NCI-H1694 (cell line): ENCODE measurements at places on chromosomes 13 and 19.

DNA sequence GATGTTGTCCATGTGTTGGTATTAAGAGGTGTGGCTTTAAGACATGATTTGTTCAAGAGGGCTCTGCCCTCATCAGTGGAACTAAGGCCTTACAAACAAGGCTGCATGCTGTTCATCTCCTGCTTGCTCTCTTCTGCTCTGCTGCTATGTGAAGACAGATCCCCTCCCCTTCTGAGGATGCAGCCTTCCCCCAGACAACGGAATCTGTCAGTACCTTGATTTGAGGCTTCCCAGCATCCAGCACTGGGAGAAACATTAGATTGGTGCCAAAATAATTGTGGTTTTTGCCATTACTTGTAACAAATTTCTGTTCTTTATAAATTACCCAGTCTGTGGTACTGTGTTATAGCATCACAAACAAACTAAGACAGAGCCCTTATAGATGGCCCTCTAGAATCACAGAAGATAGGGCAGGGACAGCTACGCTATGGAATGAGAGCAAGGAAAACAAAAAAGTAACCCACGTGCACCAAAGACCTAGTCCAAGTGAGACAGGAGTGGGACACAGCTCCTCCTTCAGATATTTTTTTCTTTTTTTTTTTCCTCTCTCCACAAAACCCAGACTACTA, 151.5 kb upstream of the RXFP2 start:
- DNase-seq: no peak

DNA sequence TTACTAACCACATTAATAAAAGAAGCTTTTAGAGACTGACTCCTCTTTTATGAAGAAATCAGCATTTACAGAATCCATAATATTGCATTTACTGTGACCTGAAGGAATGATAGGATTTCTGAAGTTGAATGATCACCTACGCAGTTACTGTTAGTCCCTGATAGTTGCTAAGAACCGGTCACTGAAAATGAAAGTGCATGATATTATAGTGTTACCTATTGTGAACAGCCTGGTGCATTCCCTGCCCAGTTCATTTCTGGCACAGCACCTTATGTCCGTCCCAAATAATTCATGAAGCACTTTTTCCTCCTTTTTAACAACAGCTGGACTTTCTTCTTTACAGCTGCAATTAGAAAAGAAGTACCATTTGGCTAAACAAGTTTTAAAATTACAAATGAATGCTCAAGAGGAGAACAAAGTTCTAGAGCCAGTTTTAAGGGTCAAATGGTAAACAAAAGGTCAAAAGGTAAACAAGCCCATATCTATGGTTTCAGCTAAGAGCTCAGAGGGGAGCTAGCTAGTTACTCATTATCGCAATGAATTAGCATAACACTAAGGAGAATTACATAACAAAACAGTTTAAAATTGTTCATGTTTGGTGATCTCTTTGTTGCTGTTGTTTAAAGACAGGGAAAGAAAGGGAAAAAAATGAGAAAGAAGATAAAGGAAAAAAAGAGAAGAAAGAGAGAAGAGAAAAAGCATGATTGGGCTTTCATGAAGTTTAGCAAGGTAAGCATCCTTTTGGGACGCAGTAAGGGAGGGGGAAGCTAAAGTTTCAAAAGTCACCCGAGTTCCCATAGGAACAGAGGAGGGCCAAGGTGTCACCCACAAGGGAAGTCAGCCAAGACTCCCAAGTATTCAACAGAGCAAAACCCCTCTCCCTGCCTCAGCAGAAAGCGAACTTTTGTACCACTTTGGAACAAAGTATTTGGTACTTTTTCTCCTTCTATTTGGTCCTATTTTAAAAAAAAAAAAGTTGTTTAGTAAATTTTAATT, 50.2 kb downstream of the FLT3 start:
- no peak for DNase-seq

- no peak for DNase-seq
Measured at GRCh38 chr13:73715114-73715910, 418.9 kb downstream of the KLF12 start.

GRCh38 chr19:50933640-50934039, 19.2 kb downstream of the KLK5 start:
- DNase-seq: no peak

GRCh38 chr13:111404746-111405145, 84.3 kb downstream of the TEX29 start:
- DNase-seq: no peak

DNA sequence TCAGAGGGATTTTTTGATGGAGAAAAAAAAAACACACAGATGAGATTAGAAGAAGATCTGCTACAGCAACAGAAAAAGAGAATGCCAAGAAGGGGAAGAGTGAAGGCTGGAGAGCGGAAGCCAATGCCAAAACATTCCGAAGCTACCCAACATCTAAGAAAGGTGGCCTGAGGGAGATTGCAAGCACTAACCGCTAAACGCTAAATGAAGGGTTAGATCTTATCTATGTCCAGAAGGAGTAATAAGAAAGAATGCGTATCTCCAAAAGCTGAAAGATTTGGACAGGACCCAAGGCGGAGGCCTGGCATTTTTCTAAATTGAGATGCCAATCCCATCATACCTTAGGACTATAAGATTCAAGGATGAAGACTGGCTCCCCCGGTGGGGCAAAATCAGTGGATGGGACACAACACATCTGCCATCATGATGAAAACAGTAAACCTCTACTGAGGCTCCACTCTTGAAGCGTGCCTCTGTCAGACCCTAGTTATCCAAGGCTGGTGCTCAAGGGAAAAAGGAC, 15.6 kb upstream of the HMGB1 start:
- DNase-seq: no peak

- no peak for DNase-seq
Measured at GRCh38 chr13:28679628-28680027, 20.7 kb downstream of the POMP start.

DNA sequence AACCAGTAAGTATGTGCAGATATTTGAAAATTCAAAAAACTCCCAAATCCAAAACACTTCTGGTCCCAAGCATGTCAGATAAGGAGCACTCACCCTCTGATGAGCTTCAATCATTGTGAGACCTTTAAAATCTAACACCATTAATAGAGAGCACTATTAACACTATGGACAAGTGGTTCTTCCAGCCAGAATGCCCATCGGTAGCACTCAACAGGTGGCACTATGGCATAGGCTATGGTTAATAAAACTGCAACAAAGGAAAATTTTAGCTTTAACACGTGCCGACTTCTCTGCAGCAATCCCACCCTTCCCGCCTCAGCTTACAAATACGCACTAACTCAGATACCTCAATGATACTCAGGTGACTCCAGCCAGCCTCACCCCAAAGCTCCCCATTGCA, 62.3 kb downstream of the COL4A2 start:
- DNase-seq: no peak

- DNase-seq: no peak
Measured at GRCh38 chr13:112726016-112726767, 36.4 kb downstream of the ATP11A start.

DNA sequence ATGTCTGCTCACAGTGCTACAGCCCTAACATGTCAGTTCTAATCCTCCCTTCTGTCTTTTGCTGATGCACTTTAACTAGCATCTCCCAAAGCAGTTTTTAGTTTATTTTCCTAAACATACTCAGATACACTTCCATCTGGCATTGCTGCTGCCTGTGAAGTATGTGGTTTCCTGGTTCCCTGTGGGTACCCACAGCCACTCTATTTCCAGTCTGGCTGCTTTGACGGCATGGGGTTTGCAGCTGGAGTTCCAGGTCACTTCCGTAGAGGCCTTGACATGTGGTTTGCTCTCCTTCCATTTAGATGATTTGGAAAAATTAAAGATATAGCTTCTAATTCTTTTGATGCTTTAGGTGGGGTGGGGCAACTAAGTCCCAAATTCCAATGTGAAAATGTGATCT, 375.5 kb downstream of the PCDH20 start:
- no peak for DNase-seq

- DNase-seq: no peak
Measured at GRCh38 chr13:85028035-85028434, 771.2 kb downstream of the SLITRK6 start.

- no peak for DNase-seq
Measured at GRCh38 chr13:99260216-99260615, 2.0 kb upstream of the GPR18 start.

GRCh38 chr13:46908501-46908900, 11.6 kb upstream of the HTR2A start:
- no peak for DNase-seq

GRCh38 chr13:100214886-100215285, 126.0 kb downstream of the PCCA start:
- DNase-seq: no peak

DNA sequence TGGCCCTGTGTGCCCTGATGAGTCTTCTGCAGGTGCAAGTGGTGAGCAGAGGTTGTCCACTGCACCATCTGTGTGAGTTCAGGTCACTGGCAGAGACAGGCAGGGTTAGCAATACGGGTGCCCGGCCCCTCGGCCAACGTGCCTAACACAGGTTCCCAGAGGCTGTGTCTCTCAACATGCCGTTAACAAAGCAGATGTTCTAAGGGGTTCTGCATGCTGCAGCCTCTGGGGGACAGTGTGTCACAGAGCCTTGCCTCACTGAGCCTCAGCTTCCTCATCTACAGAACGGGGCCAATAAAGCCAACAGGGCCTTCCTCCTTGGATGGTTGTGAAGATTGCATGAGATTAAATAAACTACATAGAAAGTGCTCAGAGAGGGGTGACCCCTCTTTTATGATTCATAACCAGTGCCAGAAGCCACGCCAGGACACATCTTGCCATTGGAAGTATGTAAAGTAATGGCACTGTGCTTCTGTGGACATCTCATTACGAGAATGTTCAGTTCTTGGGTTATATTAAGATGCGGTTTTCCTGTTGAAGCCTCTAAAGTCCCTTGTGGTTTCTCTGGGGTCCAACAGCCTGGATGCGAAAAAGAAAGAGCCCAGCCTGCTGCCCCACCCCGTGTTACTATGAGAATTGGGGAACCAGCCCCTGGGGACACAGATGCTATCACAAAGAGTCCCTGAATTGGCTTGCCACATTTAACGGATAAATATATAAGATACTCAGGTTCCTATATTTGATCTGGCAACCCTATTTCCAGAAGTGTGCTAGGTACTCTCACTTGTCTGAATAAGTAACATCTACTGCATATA, 11.2 kb upstream of the ARHGEF18 start:
- DNase-seq: no peak

GRCh38 chr13:103007427-103007762, 58.8 kb downstream of the SLC10A2 start:
- DNase-seq: no peak
